M059J (cell line): ENCODE measurements at places on chromosomes 16 and 17. TPM values are rescaled to one million over a fixed set of nuclear protein-coding genes. Genes with fewer than 3 reads are reported as not detected.

GRCh38 chr16:4624827-4625559 lies 367 bp downstream of the MGRN1 start:
- peak; percentile 68 for DNase-seq

GRCh38 chr17:49315551-49316257 lies 46.3 kb downstream of the ZNF652 start:
- DNase-seq, result peak; percentile 90

GRCh38 chr17:14228903-14229302 lies 7.8 kb downstream of the CDRT15 start:
- DNase-seq, result peak; percentile 57

GRCh38 chr16:15509051-15509592 lies 74.7 kb downstream of the BMERB1 start:
- DNase-seq, result peak; percentile 15

DNA sequence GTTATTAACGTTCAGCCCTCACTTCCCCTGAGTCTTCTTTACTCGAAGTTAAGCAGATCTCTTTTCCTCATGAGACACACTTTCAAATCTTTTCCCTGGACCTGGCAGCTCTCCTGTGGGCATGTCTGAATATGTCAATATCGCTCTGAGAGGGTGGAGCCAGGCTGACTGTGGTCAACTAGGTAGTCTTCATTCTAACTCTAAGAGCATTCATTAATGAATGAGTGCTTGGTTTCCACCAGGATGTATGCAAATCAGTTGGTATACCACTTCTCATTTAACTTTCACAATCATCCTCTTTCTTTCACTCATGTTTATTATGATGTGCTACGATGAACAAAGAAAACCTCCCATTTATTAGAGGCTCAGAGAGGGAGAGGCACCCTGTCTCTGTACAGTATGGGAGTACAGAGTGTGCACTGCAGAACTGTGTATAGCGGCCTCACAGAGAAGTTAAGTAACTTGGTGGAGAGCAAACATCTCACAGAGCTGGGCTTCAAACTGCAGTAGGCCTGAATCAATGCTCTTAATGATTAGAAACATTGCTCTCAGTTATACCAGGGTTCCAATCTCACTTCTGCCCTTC lies 39.9 kb downstream of the OTOA start:
- DNase-seq, result no peak

The SEPTIN12 gene
- not detected in 2 replicates for total RNA-seq
